ENCODE measurements at places on chromosomes 3 and 15.

DNA sequence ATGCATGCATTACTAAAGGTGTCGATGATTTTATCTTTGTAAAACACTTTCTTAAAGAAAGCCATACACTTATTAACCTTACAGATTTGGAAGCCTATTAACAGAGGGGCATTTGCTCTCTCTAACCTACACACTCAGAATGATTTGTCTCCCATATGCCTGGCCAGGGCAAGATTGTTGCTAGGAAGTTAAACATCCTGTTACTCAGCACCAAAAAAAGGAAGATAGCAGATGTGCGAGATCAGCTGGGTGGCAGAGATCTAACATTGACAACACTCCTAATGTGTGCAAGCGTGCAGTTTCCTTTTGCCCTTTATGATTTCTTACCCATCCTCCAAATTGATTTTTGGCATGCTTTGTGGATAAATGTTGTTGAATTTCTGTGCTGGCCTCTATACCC, 73.9 kb upstream of the TMEM108 start:
- no peak for DNase-seq

DNA sequence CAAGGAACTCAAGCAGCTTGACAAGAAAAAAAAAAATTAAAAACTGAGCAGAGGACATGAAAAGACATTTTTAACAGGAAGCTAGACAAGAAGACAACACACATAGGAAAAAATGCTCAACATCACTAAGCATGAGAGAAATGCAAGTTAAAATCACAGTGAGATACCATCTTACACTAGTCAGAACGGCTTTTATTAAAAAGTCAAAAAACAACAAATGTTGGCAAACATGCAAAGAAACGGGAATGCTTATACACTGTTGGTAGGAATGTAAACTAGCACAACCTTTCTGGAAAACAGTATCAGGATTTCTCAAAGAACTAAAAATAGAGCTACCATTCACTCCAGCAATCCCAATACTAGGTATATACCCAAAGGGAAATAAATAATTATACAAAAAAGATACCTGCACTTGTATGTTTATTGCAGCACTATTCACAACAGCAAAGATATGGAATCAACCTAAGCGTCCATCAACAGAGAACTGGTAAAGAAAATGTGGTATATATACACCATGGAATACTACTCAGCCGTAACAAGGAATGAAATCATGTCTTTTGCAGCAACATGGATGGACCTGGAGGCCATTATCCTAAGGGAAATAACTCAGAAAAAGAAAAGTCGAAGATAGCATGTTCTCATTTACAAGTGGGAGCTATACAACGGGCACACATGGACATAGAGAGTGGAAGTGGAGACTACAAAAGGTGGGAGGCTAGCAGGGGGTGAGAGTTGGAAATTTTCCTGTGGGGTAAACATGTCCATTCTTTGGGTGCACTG, 5.2 kb downstream of the GOLIM4 start:
- no peak for DNase-seq

DNA sequence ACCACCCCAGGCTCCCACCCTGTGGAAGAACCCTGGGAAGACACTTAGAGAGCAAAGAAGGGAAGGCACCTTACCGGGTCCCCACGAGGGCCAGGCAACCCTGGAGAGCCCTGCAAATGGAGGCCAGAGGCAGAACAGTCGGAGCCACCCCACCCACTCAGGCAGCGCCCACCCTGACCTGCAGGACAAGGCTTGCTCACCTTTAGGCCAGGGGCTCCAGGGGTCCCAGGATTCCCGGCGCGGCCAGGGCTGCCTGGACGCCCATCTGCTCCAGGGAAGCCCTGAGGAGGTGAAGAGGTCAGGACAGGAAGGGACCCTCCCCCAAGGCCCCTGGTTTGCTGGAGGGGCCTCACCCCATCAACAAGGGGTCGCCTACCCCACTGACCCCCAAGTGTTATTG, 10.3 kb downstream of the COL7A1 start:
- DNase-seq = no peak

GRCh38 chr3:159032311-159032710, 230.5 kb downstream of the MFSD1 start:
- no peak for DNase-seq

GRCh38 chr3:55191911-55192775, 264.3 kb upstream of the LRTM1 start:
- no peak for DNase-seq

DNA sequence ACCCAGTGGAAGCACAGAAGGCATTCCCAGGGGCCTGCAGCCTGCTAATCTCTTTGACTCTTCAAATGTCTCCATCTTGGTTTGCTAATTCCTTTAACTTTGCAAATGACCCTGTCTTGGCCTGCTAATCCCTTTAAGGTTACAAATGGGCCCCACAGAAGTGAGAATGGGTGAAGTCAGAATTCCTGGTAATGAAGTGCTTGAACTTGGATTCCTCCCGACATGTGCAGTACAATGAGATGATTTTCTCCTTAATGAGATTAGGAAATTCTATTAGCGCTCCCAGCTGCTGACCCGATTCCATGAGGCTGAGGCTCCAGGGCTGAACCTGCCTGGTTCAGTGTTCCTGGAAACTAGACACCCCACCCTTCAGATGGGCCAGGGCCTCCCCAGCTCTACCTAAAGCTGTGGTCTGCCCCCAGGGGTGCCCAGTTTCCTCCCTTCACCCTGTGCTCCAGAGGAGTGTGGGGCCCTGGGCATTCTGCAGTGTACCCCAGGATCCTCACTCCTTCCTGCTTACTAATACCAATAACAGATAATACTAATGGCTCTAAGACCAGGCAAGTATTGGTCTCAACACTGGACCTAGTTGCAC, 47.4 kb downstream of the SCN5A start:
- no peak for DNase-seq

DNA sequence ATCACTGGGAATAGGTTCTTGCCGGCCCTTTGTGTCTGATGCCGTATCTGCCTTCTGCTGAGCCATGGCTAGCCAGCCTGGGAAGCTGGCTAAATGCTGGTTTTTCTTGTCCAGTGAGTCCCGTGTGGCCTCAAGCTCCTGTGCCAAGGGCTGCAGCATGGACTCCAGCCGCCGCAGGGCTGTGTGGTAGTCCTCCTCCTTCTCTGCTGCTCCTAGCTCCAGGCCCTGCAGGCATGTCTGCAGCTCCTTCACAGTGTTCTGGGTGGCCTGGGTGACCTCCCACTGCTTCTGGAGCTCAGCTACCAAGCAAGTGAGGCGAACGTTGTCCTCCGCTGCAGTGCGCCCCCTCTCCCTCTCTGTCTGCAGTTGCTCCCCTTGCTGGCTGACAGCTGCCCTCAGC, 24.9 kb downstream of the CXCR6 start:
- DNase-seq = no peak

DNA sequence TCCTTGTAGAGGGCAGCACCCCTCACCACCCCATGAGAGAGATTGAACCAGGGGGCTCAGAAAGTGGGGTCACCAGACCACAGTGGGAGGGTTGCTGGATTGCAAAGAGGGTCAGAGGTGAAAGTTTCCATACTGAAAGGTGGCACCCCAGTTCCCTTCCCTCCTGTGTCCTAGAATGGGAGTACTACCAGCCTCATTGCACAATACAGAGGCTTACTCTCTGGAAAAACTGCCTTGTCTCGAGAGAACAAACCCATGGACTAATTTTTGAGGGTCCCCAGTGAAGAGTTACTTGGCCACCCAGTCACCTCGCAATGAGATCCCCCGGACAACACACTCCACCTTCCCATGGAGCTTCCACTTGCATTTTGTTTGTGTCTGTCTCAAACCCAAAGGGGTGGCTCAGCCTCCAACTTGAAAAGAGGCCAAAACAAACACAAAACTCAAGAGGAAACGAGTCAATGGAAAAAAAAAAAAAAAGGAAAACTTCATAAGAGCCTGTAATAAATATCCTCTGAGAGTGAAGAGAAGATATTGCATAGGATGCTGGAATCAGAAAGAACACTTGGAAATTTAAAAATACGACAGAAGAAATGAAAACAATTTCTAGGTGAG, 18.6 kb downstream of the MESP2 start:
- peak; percentile 16 for DNase-seq

- DNase-seq = no peak
These were observed 4.6 kb downstream of the SNAP23 start for GRCh38 chr15:42499858-42500609.
